LHCN-M2 (cell line): ENCODE measurements at places on chromosomes 3 and 15. TPM values are rescaled to one million over a fixed set of nuclear protein-coding genes. Genes with fewer than 3 reads are reported as not detected.

The SPATA12 gene
- 0.11 and 0.32 TPM in 2 replicates for total RNA-seq

The ADPRH gene
- total RNA-seq = 13.3 and 14.7 TPM in 2 replicates

The ITIH1 gene
- not detected in 2 replicates for total RNA-seq

The IQCH gene
- 4.1 and 4.8 TPM in 2 replicates for total RNA-seq

The PLA2G4E gene
- not detected in 2 replicates for total RNA-seq

The ACKR4 gene
- not detected in 2 replicates for total RNA-seq

- no peak for DNase-seq
Observed at GRCh38 chr3:171776411-171776810, 33.9 kb downstream of the PLD1 start.

DNA sequence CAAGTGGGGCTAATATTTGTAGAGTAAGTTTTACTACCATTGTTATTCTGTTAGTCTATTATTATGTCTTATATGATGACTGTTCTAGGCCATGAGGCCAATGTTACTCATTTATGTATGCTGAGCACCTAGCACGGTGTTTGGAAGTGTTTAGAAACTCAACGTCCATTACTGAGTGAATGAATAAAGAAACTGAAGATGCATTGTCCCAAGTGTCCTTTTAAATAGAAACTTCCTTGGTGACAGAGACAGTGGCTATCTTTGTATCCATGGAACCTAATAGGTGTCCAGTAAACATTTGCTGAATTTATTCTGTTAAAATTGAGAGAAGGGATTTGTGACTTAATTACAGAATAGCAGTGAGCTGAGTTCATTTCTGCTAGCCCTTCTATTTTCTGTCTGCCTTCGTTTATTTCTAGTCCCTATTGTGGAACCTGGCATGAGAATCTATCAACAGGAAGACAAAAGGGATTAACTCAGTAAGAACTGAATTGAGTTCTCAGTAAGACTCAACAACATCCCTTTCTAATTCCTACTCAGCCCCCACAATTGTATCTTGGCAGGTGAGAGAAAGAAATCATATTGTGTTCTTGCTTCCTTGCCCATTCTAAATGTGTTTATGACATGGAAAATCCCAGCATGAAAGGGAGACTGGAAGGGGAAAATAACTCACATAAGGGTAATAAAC, 246.6 kb upstream of the LRRC3B start:
- no peak for DNase-seq

DNA sequence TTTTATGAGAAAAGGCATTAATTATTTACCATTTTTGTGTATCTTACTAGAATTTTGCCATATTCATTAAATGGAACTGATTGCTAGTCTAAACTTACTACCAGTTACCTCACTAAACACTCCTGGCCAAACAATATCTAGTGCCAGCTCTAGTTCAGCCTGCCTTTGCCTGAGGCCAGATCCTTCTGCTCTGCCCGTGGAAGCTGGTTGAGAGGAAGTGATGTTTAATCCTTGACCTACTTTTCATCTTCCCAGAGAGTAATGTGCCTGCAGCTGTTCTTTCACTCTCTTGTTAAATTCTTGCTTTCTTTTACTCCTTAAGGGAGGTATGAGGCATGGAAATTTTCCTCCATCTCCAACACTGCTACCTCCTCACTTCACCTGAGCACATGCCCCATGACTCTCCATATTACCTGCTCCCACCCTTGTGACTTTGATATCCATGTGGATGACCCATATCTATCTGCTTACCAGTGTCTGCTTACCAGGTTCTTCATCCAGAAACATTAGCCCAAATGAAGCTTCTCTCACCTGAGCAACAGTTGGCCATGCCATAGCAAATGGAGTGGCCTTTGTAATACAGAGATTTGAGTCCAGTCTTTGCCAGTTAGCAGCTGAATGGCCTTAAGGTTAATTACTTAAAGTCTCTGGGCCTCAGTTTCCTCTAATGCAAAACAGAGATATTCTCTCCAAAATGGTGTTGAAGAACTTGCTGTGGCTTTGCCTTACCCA, 53.4 kb downstream of the UBE2E1 start:
- peak; percentile 85 for DNase-seq

DNA sequence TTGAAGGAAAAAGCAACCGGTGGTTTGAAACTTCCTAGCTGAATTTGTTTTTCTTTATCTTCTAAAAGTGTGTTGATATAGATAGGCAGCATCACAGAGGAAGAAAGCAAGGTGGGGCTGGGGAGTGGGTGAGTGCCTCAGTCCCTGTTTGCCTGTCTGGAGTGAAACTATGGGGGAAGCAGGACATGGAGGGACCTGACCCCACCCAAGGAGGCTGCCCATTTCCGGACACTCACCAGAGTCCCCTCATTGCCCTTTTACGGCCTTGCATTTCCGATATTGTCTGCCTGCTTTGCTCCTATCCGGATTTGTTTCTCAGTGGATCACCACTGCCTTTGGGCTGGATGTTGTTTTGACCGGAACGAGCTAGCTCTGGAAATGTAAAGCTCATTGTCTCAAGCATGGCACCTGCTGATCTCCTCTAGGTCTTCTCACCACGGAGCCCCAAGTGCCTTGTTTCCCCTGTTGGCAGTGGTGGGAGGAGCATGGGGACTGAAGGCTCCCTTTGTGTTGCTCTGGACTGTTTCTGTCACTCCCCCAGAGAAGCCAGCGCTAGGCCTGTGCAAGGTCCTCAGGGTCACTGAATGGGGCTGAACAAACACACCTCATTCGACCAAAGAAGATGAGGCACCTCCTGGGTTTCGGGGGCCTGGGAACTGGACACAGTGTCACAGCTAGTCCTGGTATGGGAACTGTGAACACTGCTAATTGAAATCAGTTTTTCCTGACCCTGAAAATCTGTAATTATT, 7.0 kb downstream of the CLDN11 start:
- DNase-seq = no peak

GRCh38 chr3:6351752-6352151, 509.2 kb upstream of the GRM7 start:
- DNase-seq = no peak

DNA sequence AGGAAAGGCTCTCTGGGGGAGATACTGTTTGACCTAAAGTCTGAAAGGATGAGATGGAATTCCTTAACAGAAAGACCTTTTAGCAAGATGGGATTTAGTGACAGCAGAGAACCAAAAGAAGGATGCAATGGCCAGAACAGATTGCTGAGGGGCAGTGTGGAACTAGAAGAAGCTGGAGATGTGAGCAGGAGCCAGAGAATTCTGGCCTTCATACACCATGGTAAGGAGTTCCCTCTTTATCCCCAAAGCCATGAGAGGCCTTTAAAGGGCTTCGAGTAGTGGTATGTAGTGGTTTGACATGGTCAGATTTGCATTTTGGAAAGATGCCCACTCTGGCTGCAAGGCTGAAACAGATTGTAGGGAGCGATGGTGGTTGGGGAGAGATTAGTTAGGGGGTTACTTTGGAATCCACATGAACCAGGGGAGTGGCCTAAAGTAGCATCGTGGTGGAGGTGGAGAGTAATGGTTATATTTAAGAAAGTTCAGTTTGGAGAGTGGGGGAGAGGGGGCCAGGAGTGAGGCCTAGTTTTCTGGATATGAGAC, 34.0 kb upstream of the NPHP3 start:
- no peak for DNase-seq

- no peak for DNase-seq
Observed at GRCh38 chr3:129412542-129413198, 15.8 kb downstream of the EFCAB12 start.

DNA sequence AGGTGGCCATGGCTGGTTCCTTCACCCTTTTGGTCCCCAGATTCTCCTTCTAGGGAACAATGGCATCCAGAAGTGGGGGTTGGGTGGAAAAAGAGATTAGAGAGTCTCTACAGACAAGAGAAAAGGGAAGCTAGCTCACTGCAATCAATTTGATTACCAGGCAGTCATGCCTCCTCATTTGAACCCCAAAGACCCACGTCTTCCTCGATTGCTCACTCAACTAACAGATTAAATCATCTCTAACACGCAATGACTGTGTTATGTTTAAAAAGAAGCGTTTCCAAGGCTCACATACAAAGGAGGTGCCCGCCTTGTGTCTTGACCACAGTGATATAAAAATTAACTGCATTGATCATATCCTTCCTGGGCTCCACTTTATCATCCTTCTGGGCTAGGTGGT, 57.6 kb downstream of the BHLHE40 start:
- no peak for DNase-seq

DNA sequence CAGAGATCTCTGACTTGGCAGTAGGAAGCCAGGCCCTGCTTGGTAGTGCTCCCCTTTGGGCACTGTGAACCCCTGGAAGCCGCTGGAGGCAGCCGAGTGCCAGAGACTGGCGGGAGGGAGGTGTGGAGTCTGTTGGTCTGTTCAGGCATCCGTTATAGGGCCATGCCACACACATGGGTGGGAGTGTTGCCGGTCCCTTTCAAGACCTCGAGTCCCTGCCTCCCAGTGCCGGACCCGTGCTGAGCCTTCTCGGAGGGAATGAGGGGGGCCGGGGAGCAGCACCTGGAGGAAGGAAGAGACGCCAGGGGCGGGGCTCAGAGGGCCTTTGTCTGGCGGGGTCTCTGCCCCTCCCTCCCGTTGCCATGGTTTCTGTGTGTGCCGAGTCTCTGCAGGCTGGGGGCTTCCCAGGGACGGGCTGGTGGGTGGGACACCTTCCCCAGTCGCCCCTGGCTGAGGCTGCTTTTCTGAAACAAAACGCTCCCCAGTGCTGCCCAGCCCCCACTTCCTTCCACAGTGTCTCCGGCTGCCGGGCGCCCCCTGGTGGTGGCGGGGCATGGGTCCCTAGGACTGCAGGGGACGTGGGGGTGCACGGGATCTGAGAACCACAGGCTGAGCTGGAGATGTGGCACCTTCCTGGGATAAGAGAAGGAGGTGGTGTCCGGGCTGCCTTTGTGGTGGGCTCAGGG, 10.0 kb downstream of the GNAI2 start:
- DNase-seq = peak; percentile 51

GRCh38 chr3:10389995-10390394, 69.1 kb upstream of the SEC13 start:
- DNase-seq = no peak

DNA sequence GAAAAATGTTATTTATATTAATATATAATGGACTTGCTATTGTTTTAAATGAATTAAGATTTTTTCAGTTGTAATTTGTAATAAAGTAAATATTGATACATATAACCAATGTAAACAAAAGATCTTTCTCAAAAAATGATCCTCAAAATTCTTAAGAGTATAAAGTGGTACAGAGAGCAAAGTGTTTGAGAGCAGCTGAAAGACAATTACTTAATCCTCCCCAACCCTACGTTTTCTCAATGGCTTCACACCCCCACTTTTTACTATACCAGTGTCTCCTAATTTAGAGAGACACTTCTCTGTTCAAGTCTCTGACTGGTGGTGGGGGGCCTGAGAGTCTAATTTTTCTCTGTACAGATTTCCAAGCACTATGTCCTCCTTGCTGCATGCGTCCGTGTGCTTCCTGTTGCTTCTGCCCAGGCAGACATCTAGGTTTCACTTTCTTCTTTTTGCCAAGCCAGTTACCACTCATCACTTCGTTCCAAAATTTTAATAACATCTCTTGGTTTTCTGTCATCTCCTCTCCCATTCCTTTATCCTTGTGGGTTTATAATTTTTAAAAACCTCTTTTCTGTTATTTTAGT, 276.3 kb upstream of the DNAJC19 start:
- no peak for DNase-seq

GRCh38 chr3:72127844-72128243, 342.9 kb upstream of the PROK2 start:
- DNase-seq = peak; percentile 50

DNA sequence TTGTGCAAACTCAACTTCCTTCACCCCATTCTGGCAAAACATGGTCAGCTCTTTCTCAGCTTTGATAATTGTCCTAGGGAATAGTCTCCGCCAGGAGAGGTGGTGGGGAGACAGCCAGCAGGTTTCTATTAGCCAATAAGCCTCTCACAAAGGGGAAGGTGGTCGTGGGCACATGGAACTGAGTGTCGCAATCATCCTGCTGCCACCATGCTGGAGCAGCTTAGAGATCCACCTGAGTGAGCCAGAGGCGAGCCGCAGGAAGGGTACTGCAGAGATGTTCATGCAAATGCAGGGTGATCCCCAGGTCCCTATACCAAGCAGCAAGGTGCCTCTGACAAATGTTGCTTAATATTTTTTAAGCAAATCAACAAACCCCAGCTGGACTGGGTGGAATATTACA, 182.8 kb downstream of the RORA start:
- no peak for DNase-seq

DNA sequence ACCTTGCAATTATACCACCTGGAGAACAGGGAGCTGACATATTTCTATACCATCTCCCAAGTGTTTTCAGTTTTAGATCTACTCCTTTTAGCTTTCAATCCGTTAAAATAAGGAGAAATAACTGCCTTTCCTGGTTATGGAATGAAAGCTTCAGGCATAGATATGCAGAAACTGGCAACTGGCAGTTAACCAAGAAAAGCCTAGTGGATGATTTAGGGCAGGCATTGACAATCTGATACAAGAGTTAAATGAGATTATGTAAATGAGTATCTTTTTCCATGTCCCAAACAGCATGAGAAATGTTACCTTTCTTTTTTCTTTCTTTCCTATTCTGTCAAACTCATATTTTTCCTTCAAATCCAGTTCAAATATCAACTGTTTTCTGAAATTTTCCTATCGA, 689.1 kb upstream of the DPPA4 start:
- DNase-seq = peak; percentile 7

DNA sequence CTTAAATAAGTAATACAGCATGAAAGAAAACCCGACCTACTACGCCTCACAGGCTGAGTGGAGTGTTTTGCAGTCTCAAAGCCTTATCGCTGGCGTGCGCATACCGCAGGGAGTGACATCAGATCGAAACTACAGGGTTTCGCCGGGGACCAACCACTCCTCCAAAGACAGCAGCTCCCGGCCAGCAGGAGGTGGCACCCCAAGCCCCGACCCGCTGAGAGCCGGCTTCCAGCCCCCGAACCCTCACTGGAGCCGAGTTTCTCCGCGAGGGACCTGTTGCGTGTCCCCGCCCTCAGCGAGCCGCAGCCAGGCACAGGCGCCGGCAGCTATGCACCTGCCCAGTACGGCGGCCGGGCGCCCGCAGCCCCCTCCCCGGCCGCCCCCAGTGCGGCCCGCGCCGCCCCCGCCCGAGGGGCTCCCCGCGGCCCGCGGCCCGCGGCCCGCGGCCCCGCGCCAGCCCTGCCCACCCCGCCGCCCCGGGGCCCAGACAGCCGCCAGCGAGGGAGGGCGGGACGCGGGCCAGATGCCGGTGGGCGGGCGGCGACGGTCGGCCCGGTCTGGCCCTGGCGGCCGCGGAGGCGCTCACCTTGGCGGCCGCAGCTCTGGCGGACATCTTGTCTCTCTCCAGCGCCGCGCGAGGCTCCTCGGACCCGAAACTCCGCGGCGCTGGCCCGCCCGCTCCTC, 710 bp downstream of the TJP1 start:
- DNase-seq = peak; percentile 72
